Nucleus accumbens (tissue), 56 donors: ENCODE measurements at places on chromosomes 4 and X.

DNA sequence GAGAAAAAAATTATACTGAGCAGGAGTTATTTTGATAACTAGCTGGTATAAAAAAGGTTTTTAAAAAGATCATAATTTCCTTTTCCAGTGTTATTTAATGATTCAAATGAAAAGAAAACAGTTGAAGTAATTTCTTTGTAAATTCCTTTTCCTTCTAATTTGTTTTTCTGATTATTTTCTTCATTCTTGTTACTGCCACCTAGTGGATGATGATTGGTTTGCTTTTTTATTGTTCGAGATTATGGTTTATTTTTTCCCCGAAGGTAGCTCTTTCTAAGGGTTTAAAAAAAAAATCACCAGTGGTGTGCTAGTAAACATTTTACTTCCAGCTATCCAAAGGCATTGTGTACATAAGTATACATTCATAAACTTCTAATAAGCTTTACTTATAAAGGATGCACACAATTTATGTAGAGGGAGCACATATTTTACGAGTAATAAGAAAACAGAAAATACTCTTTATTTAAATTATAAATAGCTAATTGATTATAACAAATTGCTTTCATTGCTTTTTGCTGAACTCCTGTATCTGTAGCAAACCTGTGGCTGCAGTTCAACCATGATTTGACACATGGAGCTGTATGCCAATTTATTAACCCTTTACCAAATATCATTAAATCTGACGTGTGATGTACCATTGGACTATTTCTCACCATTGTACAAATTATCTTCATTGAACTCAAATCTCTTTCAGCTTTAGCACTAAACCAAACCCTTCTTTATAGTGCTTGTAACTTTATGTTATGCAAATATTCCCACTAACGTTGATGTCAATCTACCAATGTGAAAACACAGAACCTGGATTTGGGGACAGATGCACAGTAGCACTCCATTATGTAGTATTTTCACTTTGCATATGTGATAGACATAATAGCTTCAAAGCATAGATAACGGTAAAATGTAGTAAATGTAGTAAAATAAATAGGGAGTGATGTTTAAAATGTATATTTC is 97.8 kb upstream of the ANK2 start:
- DNase-seq: no peak

DNA sequence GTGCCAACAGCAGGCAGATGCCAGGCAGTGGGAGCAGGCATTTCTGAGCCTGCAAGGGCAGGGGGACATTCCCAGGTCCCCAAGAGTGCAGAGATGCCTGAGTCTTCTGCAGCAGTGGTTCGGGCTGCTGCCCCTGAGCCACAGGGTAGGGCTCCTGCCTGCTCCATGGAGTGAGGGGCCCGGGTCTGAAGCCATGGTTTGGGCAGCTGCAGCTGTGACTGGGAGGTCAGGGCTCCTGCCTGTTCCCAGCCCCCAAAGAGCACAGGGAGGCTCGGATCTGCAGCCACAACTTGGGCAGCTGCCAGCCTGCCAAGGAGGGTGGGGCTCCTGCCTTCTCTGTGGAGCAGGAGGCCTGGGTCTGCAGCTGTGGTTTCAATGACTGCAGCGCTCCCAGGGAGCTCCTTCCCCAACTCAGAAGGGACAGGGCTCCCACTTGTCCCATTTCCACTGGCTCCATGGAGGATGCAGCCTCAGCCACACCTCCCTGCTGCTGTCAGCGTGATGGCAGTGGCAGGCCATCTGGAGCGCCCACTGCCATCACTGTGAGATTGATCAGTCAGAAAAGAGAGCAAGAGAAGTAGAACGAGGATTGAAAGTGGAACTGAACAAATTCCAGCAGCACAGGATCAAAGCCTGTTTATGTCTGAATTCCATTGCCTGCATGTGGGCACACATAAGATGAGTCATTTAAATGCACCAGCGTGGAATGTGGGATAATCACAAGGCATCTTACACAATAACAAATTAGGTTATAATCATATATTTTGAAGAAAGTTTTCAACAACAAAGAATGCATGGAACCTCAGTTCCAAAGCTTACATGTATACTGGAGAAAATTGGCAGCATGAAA is 93.1 kb upstream of the CXorf51A start:
- DNase-seq: no peak

GRCh38 chr4:40482985-40483647 is 146.5 kb downstream of the RBM47 start:
- no peak for DNase-seq

DNA sequence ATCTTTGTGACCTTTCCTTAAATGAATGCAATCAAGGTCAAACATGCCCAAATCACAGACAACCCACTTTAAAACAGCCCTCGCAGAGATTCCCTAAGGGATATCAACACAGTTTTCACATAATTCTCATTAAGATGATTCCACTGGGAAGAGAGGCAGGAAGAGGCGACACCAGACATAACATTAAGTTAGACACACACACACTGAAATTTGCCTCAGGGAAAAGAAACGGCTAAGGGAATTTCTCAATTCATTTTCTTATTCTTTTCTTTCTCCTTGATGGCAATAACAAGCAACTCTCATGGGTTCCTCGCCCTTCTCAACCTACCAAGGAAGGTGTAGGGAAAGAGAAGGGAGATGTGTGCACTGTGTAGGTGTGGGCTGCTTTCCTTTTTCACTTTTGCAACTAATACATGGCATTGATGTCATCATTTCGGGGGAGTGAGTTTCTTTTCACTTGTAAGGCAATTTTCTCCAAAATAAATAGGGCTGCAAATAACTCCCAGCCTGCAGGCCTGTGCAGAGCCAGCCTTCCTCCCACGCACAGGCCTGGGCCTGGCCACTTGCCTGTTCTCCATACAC is 41.4 kb downstream of the SOD3 start:
- DNase-seq: no peak

DNA sequence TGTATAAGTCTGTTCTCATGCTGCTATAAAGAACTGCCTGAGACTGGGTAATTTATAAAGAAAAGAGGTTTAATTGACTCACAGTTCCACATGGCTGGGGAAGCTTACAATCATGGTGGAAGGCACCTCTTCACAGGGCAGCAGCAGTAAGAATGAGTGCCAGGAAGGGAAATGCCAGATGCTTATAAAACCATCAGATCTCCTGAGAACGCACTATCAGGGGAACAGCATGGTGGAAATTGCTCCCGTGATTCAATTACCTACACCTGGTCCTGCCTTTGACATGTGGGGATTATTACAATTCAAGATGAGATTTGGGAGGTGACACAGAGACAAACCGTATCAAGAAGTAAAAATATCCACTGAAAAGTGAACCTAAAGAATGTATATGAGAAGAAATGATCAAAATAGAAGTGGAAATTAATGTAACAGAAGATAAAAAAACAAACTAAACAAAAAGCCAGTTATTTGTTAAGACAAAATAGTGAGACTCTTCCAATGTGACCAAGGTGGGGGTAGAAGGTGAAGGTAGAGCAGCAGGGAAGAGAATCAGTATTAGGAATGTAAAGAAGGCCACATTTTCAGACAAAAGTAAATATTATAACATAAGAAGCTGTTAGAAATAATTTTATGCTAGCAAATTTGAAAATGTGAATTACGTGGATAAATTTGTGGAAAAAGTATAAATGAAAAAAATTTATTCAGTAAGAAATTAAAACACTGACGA is 372.9 kb downstream of the NKX6-1 start:
- DNase-seq: no peak

GRCh38 chr4:81573840-81574239 is 102.1 kb upstream of the RASGEF1B start:
- no peak for DNase-seq

DNA sequence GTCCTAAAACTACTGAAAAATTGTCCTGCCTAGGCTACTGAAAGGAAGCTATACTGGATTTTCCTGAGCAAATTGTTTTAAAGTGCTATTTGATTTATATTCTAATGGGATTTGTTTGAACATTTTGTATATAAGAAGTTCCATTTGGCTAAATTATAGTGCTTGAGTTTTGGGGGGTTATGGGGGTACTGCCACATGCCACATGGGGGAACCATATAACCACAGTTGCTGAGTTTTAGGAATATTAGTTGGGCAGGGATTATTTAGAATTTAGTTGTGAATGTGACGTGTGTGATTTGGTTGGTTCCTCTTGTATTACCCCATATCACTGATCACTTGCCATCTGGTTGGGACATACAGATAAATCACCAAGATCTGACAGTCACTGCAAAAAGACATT is 224.5 kb upstream of the TAPT1 start:
- no peak for DNase-seq

DNA sequence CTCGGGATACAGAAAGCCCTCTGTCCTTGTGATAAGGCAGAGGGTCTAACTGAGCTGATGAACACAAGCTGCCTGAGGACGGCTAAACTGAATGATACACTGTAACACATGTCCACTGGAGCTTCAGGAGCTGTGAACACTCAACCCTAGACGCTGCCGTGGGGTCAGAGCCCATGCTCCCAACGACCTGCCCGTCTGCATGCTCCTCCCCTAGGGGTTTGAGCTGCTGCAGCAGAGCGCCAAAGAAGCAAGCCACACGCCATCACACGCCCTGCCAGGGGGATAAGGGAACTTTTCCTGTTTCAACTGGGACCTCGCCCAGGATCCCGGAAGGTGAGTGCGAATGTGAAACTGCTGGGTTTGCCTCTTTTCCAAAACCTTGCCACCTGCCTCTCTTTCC is 361.8 kb downstream of the FAT4 start:
- DNase-seq: no peak

- DNase-seq: no peak
Observed at GRCh38 chr4:182238355-182238931, 4.8 kb upstream of the TENM3 start.

- no peak for DNase-seq
Observed at GRCh38 chr4:112325530-112325929, 28.4 kb downstream of the ALPK1 start.
